ENCODE measurements at places on chromosomes 6 and 20.

- DNase-seq, result no peak
These were observed 155.6 kb downstream of the DTNBP1 start for GRCh38 chr6:15507221-15507620.

DNA sequence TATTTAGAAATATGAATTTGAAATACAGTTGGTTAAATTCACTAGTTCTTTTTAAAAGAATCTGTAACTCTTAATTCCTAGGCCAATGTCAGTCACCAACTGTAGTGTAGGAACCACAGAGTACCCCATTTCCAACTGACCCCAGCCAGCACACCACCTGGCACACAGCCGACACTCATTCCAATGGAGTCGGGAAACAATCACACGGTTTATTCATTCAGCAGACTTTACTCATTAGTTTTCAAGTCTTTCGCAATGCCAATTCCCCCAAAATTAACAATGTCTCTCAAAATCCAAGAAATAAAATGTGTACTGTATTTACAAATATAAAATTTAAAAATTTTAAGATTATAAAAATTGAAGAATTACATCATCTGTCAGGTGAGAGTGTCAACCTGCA lies 13.5 kb downstream of the ARG1 start:
- no peak for DNase-seq

DNA sequence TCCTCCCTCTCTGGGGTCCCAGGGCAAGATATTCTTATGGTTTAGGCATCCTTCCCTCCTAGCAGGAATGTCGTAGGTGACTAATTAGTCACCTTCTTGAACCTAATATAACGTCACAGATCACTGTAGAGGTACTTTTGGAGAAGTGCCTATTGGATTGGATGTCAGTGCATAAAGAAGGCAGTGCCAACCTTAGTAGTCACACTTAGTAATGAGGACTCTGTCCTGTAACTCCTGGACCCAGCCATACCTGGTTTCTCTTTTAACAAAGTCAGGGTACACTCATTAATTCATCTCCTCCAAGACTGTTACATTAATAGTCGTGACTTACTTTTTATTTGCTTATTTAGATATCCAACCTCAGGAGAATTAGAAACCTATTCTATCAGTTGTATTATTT lies 20.0 kb downstream of the VTA1 start:
- DNase-seq, result no peak

DNA sequence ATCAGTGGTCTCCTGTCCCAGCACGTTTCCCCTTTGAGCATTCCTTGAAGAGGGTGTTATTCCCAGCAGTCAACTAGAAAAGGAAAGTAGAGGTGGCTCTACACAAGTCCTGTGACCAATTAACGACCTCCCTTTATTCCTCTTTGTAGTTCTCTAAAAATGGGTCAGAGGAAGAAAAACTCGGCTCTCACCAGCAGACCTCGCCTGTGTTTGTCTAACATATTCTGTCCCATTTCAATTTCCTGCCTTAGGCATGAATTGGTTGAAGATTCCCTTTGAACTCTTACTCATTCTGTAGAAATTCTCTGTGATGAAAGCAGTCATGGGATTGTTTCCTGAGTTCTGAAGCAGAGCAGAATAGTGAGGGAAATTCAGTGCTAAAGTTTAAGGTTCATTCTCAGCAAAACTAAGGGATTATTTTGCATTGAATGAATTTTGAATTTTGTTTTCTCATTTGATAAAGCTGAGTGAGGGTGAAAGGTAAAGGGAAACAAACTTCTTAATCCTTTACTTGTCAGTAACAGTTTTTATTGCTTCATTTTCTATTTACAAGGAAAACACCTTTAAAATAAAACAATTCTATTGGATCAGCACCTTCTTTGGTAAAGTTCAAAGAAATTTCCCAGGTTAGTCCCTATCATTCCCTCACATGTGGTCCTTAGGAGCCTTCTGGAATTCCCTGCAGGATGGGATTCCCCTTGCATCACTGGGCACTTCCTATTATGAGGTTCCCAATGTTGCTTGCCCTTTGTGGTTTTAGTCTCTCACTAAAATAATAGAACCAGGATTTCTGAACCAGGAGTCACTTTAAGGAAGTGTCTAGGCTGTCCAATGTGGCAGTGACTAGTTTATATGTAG lies 105.8 kb downstream of the SLX4IP start:
- DNase-seq, result no peak

DNA sequence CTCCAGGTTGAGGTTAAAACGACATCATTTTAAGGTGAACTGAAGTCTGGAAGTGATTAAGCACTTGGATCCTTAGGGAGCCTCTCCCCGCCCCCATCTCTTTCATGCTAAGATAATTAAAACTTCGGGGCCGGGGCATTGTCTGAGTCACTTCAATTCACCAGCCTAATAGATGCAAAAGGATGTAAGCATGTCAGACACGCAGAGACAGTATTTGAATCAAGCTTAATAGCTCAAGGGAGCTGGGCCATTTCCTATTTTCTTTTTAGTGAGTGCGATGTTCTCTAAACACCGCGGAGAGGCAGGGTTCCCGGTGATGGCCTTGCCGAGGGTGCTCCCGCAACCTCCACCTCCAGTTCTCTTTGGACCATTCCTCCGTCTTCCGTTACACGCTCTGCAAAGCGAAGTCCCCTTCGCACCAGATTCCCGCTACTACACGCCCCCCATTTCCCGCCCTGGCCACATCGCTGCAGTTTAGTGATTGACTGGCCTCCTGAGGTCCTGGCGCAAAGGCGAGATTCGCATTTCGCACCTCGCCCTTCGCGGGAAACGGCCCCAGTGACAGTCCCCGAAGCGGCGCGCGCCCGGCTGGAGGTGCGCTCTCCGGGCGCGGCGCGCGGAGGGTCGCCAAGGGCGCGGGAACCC lies 516 bp upstream of the IRF4 start:
- peak; percentile 49 for DNase-seq

- peak; percentile 37 for DNase-seq
These were observed 1066.8 kb upstream of the CITED2 start for GRCh38 chr6:140441256-140441655.

- no peak for DNase-seq
These were observed 9.5 kb upstream of the PAQR8 start for GRCh38 chr6:52352239-52353018.

DNA sequence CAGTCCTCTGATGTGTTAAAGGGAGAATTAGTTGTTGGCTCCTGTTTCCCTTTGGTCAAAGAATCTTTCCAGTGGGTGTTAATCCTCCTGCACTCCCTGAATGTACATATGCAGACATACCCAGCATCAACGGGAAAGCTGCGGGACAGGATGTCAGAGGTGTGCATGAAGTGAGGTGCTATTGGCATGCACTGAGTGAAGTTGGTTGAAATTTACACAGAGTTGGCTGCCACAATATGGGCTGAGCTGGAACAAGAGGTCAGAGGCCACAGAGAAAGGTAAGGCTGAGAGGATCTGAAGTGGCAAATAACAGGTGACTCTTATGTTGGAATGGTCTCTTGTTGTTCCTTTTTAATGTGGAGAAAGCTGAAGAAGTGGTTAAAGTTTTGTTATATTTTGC lies 82.7 kb upstream of the AKIRIN2 start:
- DNase-seq, result no peak

DNA sequence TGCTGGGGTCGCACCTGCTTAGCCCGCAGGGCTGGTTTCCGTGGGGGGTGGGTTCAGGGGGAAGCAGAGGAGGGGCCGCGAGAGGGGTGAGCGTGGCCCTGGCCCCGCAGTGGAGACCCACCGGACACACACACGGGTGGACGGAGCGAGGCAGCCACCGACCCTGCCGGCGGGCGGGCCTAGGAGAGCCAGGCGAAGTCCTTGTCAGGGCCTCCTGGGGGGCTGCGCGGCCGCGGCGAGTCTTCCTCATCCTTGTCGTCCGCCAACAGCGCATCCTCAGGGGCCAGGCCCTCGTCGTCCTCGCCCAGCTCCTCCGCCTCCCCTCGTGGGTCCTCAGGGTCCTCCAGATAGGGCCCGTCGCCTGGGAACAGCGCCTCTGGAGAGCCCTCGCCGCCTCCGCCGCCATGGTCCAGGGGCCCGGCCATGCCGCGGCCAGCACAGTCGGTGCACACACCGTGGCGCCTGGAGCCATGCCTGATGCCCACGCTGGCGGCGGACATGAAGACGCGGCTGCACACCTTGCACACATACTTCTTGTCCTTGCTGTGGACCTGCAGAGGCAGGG lies 7.3 kb downstream of the SLC2A4RG start:
- no peak for DNase-seq

DNA sequence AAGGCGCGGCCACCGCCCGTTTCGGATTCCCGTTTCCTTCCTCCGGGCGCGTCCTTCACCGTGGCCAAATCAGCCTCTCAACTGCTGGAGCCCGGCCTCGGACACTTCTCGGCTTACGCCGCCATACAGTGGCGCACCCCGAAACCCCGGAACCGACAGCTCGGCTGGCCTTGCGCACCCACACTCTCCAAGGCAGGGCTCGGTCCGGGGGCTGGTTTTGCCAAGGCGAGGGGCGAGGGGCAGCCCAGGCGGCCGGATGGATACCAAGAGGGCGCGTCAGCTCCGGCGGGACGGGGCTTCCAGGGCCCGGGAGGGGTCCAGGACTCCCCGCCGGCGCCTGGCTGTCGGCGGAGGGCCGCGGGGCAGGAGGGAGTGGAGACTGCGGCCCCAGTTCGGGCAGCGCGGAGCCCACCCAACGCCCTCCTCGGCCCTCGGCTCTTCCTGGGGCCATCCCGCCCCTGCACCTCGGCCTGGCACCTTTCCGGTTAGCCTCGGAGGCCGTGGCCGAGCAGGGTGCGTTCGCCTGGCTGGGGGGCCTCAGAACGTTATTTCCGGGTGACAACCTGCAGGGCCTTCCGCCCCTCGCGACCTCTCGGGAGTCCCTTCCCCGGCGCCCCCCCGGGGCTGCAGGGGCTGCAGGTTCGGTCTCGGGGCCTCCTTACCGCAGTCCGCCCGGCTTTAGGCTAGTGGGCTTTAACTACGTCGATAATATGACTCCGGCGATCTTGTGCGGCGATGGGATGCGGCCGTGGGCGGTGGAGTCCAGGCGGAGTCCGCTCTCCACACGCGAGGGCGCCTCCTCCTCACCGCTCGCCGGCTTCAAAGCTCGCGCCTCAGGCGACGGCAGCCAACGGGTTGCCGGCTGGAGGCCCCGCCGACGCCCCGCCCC lies 697 bp upstream of the CEP43 start:
- peak; percentile 80 for DNase-seq

GRCh38 chr6:70140496-70140895 lies 162.4 kb downstream of the COL9A1 start:
- no peak for DNase-seq

GRCh38 chr6:135235716-135236115 lies 54.6 kb downstream of the MYB start:
- DNase-seq, result no peak

DNA sequence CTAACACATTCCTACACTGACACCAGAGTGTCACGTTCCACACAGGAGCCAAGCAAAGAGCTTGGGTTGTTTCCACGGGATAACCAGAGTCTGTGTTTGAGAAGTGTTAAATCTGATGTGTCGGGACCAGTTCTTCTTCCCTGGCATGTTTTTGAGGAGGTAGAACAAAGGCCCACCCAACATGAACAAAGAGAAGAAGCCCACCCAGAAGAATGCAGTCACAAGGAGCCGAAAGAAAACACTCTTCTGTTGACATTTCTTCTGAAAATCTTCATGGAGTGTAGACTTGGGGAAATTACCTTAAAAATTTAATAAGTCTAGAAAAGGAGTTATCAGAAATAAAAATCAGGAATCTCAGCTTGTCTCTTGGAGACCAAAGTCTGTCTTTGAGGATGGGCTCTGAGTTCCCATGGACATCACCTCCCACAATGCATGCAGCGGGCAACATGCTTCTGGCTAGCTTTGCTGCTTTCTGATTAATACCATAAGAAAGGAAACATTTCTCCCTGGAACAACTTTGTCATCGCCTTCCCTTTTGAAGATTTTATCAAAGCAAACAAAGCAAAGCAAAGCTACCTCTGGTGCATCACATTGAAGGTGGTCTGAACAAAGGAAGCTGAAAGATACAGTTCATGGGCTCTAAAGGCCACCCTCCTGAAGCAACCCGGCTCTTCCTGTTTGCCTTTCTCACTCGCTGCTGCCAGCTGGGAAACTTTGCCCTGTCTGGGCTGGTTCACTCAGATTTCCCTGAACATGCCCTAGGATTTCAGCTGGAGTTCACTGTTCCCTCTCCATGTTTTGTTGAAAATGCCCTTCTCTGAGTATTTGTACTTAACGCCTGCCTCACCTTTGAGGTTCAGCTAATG lies 448.1 kb downstream of the KIF16B start:
- DNase-seq, result no peak

- no peak for DNase-seq
These were observed 1140.2 kb downstream of the HACE1 start for GRCh38 chr6:103719545-103719944.

DNA sequence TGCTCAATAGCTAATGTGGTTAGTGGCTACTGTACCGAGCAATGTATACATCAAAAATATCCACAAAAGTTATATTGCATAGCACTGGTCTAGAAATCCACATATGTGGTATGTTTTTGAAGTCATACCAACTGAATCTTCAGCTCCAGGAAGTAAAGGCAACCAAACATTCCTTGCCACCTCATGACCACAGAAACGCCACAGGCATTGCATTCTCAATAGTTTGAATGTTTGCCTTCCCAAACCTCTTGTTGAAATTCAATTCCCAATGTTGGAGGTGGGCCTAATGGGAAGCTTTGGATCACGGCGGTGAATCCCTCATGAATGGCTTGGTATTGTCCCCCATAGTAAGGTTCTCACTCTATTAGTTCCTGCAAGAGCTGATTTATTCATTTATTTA lies 18.2 kb upstream of the ZNF391 start:
- no peak for DNase-seq

- DNase-seq, result no peak
These were observed 84.0 kb downstream of the ZNF133 start for GRCh38 chr20:18372296-18372695.

DNA sequence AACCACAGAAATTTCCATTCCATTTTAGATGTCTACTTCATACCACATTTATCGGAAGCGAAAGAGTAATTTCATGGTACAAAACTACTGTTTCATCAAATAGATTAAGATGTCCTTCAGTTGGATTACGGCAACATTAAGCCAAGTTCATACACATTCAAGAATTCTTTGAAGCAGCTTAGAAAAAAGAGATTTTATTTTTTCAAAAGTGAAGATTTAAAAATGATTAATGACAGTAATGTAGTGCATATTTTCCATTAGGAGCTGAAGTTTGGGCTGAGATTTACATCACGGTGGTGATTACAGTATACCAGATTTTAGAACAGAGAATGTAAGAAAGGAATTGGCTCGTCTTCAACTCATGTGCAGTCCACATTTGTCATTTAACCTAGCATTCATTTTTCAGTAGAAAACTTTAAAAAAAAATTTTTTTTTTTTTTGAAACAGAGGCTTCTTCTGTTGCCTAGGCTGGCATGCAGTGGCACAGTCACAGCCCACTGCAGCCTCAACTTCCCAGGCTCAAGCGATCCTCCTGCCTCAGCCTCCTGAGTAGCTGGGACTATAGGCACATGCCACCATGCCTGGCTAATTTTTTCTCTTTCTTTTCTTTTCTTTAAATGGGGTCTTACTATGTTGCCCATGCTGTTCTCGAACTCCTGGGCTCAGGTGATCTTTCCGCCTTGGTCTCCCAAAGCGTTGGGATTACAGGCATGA lies 1.9 kb downstream of the SYNJ2 start:
- DNase-seq, result no peak

GRCh38 chr6:167501831-167502385 lies 177.0 kb downstream of the TTLL2 start:
- DNase-seq, result no peak

GRCh38 chr6:75210885-75211739 lies 5.3 kb upstream of the COL12A1 start:
- no peak for DNase-seq

- no peak for DNase-seq
These were observed 249.7 kb upstream of the SYNCRIP start for GRCh38 chr6:85892346-85892745.
